CD4-positive, alpha-beta T cell treated with Interleukin-1 beta for 1 hour (primary cell): ENCODE measurements at places on chromosomes 4 and X.

DNA sequence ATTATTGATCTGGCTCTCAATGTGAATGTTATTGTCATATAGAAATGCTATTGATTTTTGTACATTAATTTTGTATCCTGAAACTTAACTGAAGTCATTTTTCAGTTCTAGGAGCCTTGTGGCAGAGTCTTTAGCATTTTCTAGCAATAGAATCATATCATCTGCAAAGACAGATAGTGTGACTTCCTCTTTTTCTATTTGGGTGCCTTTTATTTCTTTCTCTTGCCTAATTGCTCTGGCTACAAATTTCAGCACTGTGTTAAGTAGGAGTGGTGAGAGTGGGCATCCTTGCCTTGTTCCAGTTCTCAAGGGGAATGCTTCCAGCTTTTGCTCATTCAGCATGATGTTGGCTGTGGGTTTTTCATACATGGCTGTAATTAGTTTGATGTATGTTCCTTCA, 102.7 kb downstream of the SH3BGRL start:
- DNase-seq, result no peak

DNA sequence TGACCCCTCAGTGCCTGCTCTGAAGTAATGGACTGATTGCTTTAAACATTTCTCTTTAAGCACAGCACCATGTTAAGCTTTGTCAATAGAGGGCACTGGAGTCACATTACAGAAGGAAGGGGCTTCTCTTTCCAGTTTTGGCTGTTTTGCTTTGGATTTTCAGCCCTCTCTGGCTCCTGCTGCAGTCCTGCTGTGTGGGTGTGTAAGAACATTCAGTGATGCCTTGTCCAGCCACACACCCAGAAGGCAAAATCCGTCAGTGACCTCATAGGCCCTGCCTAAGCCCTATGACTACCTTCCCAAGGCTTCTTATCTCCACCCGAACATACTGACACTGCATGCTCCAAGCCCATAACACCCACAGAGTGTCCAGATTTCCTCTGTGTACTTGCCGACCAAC, 215.3 kb upstream of the CTSO start:
- no peak for DNase-seq

DNA sequence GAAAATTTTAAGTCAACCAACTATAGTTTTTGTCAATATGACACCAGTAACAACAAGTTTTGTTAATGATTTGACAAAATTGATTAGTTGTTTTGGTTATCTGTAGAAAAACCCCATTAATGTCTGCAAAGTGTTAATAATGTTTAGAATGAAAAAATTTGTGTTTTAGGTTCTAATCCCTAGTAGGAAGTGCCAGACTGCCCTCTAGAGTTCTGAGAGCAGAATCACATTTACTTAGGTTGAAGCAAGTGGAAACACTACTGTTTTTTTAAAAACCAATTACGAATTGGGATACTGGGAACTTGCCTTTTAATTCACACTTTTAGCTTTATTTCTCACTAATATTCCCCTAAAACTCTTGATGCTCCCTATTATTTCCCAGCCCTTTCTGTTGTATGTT, 101.1 kb upstream of the CYLC1 start:
- DNase-seq, result no peak

DNA sequence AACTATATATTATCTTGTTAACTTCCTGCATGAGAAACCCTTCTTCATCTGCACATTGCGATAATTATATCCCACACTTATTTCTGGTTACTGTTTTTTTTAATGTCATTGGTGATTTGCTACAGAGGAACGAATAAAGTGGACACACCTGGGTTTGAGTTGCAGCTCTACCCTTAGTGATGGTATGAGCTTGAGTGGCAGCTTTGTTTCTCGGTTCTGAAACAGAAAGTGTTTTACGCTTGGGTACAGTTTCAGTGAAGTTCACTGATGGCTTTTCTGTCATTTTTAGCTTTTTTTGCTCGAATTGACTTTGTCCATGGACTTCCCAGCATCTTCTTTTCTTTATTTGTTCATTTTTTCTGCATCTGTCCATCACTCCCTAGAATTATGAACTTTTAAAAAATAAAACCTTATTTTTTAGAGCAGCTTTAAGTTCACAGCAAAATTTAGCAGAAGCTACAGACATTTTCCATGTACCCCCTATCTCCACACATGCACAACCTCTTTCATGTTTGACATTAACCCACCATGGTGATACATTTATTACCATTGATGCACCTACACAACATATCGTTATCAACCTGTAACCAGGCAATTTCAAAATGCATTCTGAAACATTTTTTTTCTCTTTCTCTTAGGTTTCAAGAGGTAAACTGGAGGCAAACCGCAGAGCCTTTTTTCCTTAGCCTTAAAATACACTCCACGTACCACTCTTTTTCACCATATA, 1041.6 kb upstream of the PRKX start:
- DNase-seq, result no peak

- DNase-seq, result no peak
Measured at GRCh38 chrX:69896046-69896445, 153.7 kb downstream of the AWAT2 start.

GRCh38 chr4:47017494-47017893, 13.9 kb upstream of the GABRB1 start:
- DNase-seq, result no peak

GRCh38 chrX:15869695-15870094, 15.1 kb upstream of the AP1S2 start:
- DNase-seq, result no peak

DNA sequence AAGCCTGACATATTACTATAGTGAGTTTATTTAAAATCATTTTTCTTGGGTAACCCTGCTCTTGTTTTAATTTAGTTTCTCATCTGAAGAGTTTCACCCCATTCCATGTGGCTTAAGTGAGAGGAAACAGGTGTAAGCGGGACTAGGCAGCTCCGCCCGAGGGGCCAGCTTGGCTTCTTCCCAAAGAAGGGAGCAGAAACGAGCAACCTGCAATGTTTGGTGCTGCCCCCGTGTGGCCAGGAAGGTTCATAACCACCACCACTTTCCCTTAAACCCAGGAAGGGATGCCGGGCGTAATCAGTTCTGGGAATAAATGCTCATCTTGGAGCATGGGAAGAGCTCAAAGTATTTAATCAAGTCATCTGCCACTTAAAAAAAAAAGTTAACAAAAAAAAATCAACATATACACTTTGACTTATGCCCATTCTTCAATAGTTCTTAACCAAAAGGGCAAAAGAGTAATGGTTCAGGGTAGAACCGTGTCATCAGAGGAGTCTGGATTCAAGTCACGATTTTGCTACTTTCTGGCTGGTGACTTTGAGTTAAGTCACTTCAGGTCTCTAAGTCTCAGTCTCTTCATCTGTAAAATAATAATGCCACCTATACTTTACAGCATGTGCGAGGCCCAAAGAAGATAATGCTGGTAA, 147.9 kb downstream of the NSUN7 start:
- peak; percentile 53 for DNase-seq

- DNase-seq, result no peak
Measured at GRCh38 chrX:116490104-116490503, 27.3 kb upstream of the CT83 start.

DNA sequence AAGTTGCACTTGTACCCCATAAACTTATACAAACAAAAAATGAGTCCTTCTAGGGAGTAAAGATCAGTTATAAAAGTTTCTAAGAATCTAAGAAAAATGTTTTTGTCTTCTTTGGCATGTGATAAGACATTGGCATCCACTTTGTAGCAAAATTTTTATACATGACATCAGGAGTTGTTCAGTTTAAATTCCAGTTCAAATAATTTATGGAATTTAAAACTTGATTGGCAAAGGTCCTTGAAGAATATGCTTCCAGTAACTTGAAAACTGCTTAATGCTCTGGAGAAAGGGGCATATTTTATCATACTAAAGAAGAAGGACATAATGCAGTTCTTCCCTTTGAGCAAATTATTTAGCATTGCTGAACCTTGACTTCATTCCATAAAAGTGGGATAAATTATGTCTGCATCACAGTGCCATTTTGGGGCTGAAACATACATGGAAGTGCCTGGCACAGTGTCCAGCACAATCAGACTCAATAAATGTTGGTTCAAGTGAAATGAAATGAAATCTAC, 163.3 kb upstream of the IL15 start:
- no peak for DNase-seq

GRCh38 chr4:139753686-139754085, 88.1 kb downstream of the MGST2 start:
- no peak for DNase-seq

- no peak for DNase-seq
Measured at GRCh38 chr4:176134670-176135069, 60.7 kb downstream of the SPATA4 start.

DNA sequence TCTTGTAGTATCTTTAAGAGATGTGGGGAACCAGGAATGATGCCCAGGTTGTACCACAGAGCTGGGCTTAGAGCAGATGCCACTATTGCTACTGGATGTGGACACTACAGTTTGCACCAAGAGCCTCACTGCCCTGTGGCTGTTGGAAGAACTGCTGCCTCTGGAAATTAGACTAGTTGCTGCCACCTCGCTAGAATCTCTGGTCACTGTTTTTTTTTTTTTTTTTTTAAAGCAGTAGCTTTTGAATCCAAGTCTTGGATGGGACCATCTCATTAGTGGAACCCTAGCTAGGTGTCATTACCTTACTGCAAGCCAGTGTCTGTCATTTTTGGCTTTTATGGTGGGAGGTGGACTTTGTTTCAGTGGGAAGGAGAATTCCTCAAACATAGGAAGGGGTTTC, 105.5 kb downstream of the ARHGAP10 start:
- DNase-seq, result no peak

- DNase-seq, result no peak
Measured at GRCh38 chr4:76950956-76951671, 1.6 kb downstream of the SEPTIN11 start.

DNA sequence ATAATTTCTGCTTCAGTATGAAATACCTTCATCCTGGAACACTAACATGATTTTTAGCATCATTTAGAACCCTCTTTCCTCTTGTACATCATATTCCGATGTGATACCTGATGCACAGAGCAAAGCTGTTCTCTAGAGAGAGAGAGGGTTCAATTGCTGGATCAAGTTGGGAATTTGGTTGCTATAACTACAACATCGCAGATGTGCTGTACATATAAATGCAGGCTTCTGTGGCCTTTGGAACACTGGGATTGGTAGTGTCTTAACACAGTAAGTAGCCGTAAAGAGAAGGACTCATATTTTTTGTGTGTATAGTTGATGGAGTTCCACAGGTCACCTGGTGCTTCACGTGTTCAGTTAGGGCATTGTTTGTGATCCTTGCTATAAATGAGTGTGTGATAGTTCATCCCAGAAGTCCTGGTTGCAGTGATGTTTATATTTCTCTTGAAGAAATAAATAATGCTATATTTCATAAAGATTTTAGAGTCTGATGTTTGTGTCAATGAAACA, 119.2 kb downstream of the RAPGEF2 start:
- DNase-seq, result no peak

DNA sequence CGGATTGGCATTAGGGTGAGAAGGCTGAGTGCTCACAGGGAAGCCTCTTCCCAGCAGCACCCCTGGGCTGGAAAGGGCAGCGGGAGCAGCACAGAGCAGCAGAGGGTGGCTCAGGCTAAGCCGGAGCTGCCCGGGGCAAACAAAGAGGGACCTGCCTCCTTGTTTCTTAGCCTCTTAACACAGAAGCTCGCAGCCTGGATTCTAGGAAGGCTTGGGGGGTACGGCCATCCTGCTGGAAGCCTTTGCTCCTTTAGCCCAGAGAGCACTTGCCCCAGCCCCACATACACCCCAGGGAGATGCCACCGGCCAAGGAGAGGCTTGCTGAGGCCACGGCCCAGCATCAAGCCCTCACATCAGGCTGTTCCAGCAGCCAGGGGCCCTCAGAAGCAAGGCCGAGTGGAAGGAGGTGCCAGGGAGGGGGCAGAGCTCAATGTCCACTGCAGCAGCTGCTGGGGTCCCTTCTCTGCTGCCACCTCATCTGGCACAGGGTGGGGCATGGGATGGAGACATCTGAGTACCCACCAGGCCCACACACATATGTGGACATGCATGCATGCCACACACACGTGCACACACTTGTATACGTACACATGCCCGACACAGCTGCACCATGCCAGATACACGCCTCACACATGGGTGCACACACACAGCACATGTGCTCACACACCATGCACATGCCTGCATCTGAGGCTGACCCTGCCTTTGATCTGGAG, 20.3 kb upstream of the SPON2 start:
- no peak for DNase-seq

GRCh38 chrX:52277666-52278065, 91.2 kb upstream of the XAGE2 start:
- no peak for DNase-seq

DNA sequence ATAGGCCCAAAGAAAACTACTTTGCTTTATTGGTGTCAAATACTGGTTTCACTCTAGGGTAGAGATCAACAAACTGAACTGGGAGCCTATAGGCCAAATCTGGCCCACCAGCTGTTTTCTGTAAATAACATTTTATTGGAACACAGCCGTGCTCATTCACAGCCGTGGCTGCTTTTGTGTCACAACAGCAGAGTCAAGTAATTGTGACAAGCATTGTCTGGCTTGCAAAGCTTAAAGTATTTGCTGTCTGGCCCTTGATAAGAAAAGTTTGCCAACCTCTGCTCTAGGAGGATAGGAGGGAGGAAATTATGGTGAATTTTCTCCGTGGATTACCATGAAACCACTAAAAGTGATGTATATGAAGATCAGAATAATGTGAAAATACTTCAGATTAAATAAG, 53.4 kb downstream of the GPAT3 start:
- no peak for DNase-seq

- no peak for DNase-seq
Measured at GRCh38 chrX:142831961-142832530, 193.7 kb upstream of the SPANXN4 start.

DNA sequence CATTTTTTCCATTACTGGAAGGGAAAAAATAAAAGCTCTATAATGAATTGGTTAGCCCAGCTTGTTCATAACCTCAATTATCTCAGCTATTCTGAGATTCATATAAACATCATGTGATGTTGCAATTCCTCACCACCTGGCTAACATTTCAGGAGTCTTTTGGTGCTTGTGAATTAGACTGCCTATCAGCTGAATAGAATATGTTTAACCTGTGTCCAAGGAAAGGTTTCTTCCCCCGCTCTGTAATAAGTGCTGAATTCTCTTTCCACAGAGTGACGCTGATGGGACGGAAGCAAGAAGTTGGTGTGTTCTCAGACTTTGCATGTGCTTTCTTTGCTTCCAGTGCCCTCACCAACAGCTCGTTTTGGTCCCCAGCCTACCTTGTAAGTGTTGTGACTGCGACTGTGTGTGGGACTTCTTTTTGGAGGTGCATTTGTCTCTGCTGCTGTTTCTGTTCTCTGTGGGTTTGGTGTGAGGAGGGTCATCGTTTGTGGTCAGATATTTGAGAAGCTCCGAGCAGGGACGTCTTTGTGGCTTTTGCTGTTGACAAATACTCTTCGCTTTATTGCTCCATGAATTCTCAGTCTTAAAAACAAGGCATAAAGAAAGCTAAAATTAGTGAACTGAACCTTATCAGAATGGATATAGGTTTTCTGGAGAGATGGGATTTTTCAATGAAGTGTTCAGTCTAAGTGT, 61.7 kb downstream of the PPARGC1A start:
- no peak for DNase-seq

DNA sequence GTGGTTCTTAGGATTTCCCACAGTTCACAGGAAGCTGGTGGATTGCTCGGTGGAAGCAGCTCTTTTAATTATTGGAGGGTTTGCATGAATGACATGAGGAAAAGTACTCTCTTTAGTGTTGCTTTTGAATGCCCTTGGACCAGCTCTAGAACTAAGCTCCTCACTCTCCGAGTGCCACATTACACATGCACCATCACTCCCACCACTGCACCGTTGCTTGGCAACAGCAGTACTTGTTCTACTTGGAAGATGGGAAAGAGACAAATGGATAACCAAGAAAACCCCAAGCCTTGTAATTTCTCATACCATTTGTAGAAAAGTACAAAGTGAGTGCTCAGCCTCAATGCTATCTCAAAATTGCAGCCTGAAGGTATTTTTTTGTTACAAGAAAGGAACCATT, 620.2 kb upstream of the BOD1L1 start:
- no peak for DNase-seq
